AG08395 (cell line): ENCODE measurements at places on chromosomes 3 and 15.

- DNase-seq: no peak
Measured at GRCh38 chr3:95460274-95460673, 1354.1 kb upstream of the EPHA6 start.

DNA sequence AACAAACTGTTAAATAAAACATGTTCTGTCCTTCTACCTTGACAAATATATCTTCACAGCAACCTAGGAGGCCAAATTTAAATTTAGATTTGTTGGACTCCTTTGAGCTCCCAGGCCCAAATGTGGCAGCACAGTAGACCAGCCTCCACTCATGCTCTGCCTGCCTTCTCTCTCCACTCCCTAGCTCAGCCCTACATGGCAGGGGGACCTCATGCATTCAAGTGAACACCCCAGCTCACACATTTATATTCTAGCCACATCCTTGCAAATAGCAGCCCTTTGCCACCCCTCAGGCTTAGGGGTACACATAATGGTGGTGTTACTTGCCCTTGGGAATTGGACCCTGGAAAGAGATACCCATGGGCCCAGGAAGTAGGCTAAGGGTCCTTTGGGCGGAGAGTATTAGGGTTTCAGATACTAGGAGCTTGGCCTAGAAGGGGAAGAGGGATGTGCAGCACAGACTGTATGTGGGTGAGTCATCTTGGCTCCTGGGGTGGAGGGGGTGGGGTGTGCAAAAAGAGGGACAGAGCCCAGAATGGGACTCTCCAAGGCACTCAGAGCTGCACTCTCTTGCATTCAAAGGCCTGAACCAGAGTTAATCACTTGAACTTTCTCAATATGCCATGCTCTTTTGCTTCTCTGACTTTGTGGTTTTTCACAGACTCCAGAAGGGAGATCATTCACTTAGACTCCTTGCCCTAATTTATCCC, 268.4 kb upstream of the ROPN1 start:
- DNase-seq: peak; percentile 94

- DNase-seq: peak; percentile 83
Measured at GRCh38 chr3:64266065-64266931, 41.0 kb upstream of the PRICKLE2 start.

- peak; percentile 58 for DNase-seq
Measured at GRCh38 chr3:28317438-28318022, 31.0 kb upstream of the ZCWPW2 start.

- no peak for DNase-seq
Measured at GRCh38 chr3:196339493-196340254, 1.5 kb upstream of the TM4SF19 start.

GRCh38 chr3:129183569-129184395, at the start of gene CNBP:
TSS of gene CNBP (minus strand) at chr3:129183896. CDS start at chr3:129171757, 12,139 bp downstream.
- DNase-seq: peak; percentile 98

DNA sequence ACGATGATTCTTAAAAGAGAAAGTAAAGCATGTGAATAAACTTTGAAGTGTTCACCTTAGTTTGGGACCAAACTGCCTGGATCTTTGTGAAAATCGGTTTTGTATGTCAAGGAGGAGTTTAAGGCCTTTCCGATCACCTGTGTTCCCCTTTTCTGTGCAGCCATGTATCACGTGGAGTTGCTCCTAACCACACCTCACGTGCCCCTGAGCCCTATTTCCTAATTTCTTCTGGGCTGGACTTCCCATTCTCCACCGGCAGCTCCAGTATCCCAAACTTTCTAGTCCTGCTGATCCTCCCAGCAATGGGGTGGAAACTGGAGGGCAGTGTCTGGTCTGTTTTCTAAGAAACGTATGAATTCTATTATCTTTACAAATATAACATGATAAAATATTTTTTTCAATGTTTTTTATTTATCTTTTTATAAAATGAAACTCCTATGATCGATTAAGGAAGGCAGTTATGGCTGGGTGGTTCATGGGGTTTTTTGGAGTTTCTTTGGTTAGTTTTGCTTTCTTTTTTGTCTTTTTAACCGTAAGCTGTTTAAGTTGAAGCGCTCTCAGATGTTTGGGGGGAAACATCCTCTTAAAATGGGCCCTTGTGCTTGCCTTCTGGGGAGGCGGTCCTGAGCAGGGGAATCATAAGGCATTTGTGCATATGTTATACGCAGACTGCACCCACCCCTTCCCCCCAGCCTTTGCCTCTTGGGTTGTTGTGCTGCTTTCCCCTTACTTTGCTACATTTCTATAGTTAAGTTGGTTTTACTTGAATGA, 43.6 kb upstream of the WWTR1 start:
- DNase-seq: no peak

DNA sequence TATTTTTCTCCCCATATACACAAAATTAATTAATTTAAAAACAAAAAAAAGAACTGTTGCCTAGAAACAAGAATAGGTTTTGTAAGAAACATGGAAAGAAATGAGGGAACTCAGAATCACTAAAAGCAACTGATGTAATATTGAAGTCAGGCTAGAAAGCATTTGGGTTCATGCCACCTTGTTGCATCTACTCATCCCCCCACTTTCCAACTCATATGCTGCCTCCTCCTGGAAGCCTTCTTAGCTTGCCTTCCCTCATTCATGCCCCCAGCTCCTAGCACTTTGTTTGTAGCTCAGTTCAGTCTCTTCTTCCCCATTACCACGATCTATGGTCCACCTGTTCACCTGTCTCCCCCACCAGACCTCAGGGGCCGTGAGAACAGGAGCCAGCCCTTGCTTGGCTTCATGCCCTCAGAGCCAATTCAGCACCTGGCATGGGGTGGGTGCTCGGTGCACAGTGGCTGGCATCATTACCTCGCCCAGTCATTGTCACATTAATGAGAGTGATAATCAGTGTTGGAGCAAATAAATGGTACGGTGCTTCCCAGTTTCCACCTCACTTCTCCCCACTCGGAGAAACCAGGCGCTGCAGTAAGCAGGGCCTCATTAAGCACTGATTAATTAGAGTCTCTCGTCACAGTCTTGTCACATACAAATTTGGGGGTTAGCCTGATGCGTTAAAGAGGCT, 62.4 kb upstream of the SLC6A1 start:
- no peak for DNase-seq

DNA sequence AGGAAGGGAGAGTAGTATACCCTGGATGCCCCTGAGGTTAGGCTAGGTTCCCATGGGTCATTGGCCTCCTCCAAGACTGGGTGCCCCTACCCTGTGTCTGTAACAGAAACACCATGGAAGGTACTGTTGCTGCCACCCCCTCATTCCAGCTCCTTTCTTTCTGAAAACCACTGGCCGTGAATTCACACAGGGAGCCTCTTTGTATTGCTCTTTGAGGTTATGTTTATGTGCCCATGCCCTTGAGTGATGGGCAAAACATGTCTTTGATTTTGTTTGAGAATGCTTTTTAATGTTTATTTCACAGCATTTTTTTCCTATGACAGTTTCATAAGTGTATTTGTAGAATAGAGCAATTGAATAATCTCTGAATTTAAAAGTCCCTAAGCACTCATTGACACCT, 79.7 kb downstream of the RARB start:
- DNase-seq: no peak

- peak; percentile 73 for DNase-seq
Measured at GRCh38 chr3:48155122-48155521, 33.1 kb downstream of the CDC25A start.

DNA sequence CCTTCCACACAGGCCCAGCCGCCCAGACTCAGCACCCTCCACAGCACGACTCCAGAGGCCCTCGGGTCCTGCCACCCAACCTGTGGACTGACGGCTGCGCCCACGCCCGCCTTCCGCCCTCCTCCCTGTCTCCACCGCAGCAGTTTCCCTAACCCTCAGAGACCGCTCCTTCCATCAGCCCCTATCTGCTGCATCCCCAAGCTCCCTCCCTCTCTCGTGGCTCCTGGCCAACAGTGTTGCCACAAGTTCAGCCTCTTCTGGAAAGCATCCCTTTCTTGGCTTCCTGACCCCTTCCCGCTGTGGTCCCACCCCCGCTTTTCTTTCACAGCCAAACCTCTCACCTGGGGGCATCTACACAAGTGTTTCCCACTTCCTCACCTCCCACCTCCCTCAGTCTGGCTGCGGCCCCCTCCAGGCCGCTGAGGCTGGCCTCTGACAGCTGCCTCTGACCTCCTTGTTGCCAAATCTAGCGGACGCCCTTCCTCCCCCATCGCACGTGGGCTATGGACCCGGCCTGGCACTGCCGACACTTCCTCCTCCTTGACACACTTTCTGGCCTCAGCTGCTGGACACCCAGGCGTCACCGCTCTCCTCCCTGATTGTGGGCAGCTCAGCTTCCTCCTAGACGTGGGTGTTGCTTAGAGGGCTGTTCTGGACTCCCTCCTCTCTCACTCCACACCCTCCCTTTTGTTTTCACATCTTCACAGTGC, 168.8 kb upstream of the TLE3 start:
- peak; percentile 34 for DNase-seq

- peak; percentile 53 for DNase-seq
Measured at GRCh38 chr3:63972196-63972595, 51.1 kb downstream of the PSMD6 start.

- DNase-seq: no peak
Measured at GRCh38 chr3:27387625-27388024, 18.4 kb upstream of the NEK10 start.

GRCh38 chr15:67607329-67607728, 64.8 kb downstream of the MAP2K5 start:
- no peak for DNase-seq

GRCh38 chr3:38125305-38126120, 11.4 kb downstream of the ACAA1 start:
- DNase-seq: no peak

- no peak for DNase-seq
Measured at GRCh38 chr3:119413603-119414280, 49.7 kb downstream of the TMEM39A start.

DNA sequence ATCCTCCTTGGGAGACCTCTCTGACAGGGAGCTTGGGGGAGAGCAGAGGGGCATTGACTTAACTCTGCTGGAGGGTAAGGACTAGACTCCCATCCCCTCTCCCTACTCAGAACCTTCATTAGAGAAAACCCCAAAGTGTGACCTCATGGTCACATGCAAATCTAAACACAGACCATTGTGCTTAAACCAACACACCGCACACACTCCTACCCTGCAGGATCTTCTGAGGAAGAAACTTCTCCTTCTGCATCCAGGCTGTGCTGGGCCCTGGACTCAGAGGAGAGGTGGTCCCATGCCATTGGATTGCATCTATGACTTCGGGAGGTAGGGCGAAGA, 805 bp upstream of the PARP16 start:
- no peak for DNase-seq

DNA sequence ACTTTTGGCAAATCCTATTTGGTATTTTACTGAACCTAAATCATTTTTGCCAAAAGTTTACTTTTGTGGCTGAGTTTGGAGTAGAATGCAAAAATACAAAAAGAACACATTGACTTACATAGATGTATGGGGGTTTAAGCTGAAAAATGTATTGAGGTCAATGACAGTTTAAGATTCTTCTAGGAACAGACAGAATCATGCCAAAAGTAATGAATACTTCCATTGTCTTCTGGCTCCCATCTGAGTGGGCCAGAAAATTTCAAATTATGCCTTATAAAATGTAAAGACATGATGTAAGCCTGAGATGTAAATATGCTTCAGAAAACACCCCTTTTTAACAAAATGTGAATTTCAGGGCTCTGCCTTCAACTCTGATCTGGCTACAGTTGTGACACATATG, 375.1 kb upstream of the DPH6 start:
- DNase-seq: no peak

- no peak for DNase-seq
Measured at GRCh38 chr15:70077188-70078147, 20.2 kb downstream of the TLE3 start.

DNA sequence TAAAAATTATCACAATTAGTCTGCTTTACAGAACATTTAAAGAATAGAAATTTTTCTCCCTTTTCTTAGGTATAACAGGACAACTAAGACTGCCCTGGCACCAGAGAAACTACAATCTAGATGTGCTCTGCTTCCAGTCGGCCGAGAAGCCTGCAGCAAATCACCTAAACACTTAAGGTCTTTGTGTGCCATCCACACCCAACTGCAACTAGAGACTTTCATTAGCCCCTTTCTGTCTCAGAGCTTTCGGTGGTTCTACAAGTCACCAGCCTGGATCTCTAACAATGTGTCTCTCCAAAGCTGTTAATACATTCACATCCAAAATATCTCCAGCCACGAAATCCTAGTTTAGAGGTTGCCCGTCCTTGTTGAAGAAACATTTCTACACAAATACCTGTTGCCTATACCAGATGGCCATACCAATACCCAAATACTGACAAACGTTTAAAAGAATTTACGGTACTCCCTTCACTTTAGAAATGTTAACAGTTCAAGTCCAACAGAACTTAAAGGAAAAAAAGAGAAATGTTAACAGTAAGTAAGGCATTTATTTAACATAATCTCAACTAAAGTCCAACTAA, 6.7 kb downstream of the PRC1 start:
- DNase-seq: no peak

DNA sequence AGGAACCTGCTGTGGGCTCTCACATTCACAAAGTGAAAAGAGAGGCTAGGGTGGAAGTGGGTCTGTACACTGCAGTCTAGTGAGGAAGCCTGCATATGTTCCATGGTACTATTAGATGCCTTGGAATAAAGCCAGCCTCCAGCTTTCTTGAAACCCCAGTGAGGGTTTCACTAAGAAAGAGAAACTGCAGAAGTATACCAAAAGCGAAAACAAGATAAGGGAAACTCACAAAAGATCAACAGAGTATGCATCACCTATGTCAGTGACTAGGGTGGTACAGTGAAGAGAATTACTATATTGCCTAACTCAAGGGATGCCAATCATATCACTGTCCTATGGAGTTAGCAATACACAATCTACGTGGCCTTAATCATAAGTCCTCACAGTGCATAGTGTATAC, 212.5 kb upstream of the GADL1 start:
- DNase-seq: no peak

DNA sequence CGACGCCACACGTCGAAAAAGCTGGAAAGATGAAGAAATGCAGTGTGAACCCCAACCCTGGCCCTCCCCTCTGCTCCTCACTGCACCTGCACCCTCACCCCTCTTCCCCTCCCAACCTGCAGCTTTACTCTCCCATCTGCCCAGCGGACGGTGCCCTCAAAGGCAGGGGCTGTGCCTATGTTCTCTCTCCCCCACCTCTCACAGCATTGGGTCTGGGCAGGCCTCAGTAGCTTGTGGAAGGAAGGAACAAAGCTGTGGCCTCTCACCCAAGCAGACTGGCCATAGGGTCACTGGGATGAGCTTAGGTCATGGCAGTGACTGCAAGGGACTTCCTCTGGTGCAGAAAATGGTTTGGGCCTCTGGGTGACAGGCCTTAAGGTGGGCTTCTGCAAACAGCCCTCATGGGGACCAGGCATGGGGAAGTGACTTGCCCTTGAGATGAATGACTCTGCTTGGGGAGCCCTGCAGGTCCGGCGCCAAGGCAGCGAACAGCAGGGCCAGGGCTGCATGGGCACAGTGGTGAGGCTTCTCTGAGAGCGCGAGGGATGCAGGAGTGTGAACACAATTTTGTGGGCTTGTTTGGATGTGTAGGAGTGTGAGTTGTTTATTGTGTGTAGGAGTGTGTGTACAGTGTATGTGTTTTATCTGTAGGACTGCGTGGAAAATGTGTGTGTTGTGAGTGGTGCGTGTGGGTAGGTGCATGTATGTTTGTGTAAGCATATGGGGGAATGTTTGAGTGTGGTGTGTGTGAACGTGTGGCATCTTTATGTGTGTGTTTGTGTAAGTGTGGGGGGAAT, 29.2 kb downstream of the SRPRB start:
- no peak for DNase-seq

GRCh38 chr3:30547716-30548115, 58.7 kb upstream of the TGFBR2 start:
- DNase-seq: no peak

GRCh38 chr3:186783731-186784515, 546 bp downstream of the EIF4A2 start:
- DNase-seq: peak; percentile 85

- no peak for DNase-seq
Measured at GRCh38 chr15:67033571-67034044, 31.8 kb upstream of the SMAD3 start.
